ENCODE measurements at places on chromosomes 6 and 20.

DNA sequence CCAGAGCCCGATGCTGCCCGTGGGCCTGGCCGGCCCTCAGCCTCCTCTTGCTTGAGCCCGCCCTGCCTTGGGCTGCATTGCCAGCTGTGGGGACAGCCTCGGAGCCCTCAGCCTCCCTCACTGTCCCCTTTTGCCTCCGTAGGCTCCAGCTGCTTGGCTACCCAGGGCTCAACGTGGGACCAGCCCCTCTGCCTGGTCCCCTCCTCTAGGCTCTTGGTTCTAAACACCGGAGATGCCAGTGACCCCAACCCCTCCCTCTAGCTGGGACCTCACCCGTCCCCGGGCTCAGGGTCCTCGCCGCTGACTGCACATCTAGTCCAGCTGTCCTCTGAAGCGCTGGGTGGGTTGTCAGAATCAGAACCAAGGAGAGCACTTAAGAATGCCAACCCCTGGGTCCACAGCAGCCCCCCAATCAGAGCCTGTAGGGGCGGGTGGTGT is 345.2 kb downstream of the ZFAND3 start:
- no peak for DNase-seq

DNA sequence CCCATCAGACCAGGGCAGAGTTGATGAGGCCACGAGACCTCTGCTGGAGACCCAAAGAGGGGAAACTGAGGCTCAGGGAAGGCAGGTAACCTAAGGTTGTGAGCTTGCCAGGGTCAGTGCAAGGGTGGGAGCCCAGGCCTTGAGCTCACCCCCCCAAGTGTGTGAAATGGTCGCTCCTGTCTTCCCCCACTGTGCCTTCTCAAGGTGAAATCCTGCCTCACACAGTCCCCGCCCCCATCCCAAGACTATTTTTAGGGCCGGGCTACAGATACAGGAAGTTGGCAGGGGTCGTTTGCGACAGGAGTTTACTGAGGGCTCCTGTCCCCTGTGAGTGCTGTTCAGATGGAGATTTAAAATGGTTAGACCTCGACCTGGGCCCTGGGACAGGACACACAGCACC is 18.7 kb upstream of the GATA5 start:
- DNase-seq, result no peak

DNA sequence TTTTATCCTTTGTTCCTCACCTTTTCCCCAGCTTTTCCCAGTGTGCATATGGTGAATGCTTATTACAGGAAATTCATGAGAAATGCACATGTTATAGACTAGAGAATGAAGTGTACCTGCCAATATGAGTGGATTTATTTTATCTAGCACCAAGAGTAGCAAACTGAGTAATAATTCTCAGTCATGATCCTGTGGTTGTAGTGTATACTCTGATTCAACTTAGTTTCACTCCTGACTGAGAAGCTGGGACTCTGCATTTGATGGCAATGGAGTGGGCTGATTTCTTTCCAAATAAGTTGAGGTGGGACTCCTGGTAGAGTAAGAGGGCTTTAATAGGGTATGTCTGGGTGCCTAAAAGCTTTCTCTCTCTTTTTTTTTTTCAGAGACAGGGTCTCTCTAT is 4.0 kb downstream of the ABT1 start:
- no peak for DNase-seq

DNA sequence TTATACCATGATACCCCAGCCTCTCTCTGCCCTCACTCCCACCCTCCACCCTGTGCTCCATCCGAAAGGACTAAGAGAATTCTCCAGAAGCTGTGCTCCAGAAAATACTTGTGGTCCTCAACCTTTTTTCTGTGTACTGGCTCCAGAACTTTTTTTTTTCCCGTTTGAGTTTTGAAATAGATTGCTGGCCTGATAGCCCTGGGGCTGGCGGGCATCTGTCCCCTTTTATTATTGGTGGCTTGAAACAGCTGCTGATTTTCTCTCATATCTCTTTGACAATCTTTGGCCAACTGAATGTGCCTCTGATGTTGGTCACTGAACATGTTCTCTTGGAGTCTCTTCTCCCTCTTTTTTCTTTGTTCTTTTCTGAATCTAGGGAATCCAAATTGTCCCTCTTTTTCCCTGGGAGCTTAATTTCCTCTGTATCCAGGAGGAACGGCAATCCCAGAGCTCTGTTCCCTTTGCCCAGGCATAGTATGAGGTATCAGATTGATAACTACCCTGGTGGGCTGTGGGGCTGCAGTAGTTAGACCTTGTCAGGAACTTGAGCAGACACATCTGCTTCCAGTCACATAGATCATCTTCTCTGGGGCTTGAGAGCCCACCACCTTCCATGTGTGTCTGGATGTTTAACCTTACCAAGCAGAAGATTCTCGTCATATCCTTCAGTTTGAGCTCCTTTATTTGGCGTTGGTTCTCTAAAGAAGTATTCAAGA is 1.6 kb downstream of the PPARD start:
- DNase-seq, result no peak
